CD4-positive, alpha-beta T cell treated with Interleukin-15 for 4 hours (primary cell): ENCODE measurements at places on chromosomes 3 and 15.

DNA sequence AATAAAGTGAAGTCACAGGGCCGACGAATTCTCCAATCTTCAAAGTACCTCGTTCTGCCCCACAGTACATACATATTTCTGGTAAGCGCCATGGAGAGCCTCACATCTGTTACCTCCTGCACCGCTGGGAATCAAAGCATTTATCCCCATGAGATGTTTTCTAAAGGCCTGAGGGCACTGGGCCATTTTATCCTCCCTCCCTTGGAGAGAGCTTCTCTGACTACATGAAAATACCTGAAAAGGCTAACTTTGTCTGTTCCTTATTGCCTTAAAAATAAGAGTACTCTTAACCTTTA lies 148.1 kb downstream of the RORA start:
- no peak for DNase-seq

GRCh38 chr3:185813691-185814215 lies 11.1 kb downstream of the IGF2BP2 start:
- no peak for DNase-seq

GRCh38 chr3:177776661-177777101 lies 579.4 kb upstream of the TBL1XR1 start:
- DNase-seq = no peak

GRCh38 chr3:56190771-56191305 lies 277.4 kb downstream of the ERC2 start:
- no peak for DNase-seq

DNA sequence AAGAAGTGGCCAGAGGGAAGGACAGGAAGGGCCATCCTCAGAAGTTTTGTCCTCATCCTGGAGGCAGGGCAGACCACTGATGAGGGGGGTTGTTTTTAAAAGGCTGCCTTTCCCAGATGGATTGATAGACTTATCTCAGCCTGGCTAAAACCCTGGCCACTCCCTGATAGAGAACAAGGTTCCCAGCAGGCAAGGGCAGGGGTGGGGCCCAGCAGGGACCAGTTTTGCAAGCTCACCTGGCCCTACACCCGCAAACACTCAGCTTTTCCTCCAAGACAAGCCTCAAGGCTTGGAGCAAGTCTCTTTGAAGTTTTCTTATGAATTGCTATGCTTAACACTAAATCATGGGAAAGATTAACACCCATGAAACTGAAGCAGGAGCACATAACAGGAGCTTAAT lies 9.1 kb downstream of the LIPC start:
- no peak for DNase-seq

DNA sequence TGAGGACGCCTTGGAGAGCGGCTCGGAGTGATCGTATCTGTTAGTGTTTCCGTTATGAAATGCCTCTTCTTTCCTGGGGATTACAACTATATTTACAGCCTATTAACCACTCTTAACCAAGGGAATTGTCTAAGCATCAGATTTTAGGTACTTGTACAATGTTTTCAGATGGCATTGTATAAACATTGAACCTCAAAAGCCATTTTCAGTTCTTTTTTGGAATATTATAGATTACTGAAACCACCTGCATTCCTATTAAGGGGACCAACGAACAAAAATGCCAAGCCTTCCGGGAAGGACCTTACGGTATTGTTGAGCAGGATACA lies 1.1 kb downstream of the NEO1 start:
- no peak for DNase-seq

DNA sequence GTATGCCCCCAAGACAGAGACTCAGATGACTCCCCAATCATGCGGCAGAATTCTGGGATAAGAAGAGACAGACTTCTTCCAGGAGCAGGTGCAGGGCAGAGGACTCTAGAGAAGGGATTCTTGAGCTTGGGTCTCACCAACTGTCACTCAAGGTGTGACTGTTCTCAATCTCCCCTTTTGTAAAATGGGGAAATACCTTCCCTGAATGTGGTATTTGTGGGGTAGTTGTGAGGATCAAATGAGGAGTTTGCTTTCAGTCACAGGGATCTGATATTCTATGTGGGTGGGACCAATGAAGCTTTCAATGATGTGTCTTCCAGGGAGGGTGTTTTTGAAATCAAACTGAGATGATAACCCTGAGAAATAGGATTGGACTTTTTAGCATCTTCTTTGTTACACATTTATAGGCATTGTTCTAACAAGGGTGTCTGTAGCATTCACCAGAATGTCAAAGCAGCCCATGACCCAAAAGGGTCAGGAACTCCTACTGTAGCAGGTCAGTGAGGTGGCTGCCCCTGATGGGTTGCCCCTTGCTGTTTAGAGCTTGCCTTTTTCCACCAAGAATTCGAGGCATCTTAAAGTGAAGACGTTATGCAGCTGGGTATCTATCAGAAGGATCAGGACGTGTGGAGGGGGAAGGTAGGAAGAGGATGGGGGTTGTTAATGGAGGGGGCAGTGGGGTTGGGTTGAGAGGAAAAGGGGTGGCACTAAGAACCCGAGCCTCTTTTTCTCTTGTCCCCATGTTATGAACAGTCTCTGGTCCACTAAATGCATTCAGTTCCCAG lies 28.8 kb downstream of the UMPS start:
- no peak for DNase-seq

GRCh38 chr3:115085197-115085865 lies 61.8 kb downstream of the ZBTB20 start:
- no peak for DNase-seq

GRCh38 chr3:112078125-112079083 lies 7.8 kb upstream of the C3orf52 start:
- DNase-seq = no peak

DNA sequence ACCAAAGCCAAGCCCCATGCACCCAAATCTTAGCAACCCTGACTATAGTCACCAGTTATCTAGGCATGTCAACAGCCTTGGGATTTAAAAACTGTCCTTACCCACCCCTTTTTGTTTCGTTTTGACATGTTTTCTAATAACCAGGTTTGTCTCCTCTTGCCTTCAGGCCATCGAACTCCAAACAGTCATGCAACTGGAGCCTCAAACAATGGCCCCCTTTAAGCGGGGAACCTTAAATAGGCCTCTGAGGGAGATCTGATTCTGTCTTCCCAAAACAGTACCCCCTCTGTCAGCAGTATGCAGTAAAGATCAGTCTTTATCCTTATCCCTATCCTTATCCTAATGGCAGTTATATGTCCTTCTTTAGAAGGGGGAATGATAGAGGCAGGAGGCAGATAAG lies 105.7 kb downstream of the DPH6 start:
- no peak for DNase-seq

GRCh38 chr3:67875338-67875737 lies 220.9 kb upstream of the SUCLG2 start:
- no peak for DNase-seq

DNA sequence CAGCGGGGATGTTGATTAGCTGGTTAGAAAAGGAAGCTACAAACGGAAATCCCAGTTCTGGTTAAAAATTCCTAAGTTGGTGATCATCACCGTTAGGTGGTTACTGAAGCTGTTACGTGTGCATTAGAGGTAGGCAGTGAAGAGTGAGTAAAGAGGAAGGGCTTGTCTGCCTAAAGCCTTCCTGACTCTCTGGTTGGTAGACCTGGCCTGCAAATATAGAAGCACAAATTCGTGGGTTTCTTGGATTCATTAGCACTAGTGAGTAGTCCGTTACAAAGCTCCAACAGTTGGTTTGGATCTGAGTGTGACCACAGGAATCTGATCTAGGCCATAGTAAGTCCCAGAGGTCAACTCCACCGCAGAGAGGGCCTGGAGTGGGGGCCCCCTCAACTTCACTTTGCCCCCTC lies 174.0 kb upstream of the TP63 start:
- no peak for DNase-seq

DNA sequence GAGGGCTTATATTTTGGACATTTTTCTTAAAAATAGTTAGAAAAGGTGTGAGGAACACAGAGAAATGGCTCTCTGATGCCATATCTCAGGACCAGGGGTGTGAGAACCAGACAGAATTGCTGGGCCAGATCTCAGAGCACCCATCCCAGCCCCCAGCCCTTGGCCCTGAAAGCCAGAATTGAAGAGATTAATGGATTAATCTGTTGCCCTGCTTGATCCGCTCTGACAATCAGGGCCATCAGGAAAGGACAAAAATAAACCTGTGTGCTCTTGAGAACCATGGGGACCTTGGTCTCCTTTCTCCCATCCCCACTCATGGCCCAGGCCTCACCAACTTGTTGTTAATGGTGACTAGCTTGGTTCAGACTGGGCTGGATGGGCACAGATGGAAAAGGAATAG lies 113.5 kb downstream of the CADPS start:
- no peak for DNase-seq

GRCh38 chr15:99537344-99537743 lies 28.4 kb upstream of the MEF2A start:
- no peak for DNase-seq

GRCh38 chr3:177904621-177905020 lies 631.6 kb upstream of the KCNMB2 start:
- DNase-seq = no peak

GRCh38 chr15:36951731-36952247 lies 148.6 kb downstream of the MEIS2 start:
- DNase-seq = no peak

GRCh38 chr3:169954142-169954756 lies 12.4 kb upstream of the SEC62 start:
- DNase-seq = no peak

GRCh38 chr3:106458952-106459351 lies 590.1 kb upstream of the CBLB start:
- DNase-seq = no peak

GRCh38 chr3:166580561-166580960 lies 743.3 kb upstream of the BCHE start:
- no peak for DNase-seq

DNA sequence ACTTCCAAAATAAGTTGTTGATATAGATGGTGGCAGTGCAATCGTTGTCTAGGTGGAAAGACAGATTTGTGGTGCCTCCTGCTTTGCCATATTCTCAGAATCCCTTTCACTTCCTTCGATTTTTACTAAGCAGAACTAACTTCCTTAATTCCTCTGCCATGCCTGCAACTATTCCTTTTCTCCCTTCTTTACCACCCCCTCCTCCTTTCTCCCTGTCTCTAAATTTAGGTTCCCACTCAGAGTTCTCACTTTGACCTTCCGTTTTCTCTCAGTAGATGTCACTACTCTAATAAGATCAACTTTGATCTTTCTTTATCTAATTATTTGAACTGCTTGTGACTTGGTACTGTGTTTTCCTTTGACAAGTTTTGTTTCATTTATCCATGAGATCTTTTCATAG lies 351.2 kb downstream of the LPP start:
- DNase-seq = no peak

DNA sequence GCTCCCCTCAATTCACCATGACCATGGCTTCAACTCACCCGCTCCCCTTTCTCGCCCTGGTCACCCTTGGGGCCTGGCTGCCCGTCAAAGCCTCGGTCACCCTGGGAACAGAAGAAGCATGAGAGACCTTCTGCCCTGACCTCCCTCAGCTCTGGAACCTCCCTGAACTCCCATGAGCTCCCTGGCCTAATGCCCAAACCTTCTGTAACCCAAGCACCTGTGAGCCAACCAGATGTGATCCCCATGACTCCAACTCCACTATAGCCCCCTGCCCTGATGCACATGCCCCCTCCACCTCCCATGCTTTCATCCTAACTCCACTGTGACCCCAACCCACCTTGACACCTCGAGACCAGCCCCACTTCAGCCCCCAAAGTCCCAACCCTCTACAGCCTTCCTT lies 3.5 kb upstream of the UCN2 start:
- DNase-seq = no peak

- no peak for DNase-seq
These were observed 1148.5 kb downstream of the IGSF11 start for GRCh38 chr3:117886147-117886546.

DNA sequence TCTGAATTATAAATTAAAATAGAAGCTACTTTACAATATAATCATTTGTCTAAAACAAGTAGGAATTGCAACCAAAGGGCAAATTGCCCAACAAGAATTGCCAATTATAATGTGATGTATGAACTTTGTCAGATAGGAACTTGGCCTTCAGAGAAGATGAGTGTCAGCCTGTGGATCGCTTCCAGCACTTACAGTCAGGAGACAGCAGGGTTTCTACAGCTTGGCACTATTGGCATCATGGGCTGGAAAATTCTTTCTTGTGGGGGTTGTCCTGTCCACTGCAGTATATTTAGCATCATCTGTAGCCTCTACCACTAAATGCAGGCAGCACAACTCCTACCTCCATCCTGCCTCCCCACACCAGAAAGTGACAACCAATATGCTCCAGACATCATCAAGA lies 48.1 kb upstream of the CRBN start:
- no peak for DNase-seq

DNA sequence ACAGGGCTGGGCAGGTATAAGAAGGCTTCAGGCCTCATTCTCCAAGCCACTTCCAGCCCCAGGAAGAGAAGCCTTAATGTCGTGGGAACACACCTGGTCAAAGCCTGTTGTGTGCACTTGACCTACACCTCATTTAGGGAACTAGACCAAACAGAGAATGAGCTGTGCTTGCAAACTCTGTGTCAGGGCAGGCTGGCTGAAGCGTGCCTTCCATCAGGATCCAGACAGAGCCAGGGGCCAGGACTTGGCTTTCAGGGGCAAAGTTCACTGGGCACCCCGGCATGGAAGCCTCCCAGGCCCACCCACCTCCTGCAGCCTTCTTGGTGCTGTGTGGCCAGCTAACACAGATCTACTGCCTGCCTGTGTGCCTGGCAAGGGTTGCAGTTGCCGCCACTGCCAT lies 11.5 kb downstream of the RBPMS2 start:
- no peak for DNase-seq

GRCh38 chr3:47406762-47407149 lies 25.9 kb downstream of the PTPN23 start:
- no peak for DNase-seq

DNA sequence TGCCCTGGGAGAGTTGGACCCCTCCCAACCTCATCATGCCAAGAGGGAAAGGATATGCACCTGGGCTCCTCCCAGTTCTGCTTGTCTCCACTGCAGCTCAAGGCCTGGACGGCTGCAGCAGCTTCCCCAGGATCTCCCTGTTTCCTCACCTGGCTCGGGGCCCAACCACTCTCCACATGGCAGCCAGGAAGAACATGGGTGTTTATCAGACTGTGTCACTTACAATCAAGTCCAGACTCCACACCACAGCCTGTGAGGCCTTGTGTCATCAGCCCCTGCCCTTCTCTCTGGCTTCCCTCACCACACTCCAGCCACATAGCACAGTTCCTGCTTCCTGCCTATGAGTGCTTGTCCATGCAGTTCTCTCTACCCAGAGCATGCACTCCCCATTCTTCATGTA lies 534.4 kb downstream of the EPHB1 start:
- DNase-seq = no peak

DNA sequence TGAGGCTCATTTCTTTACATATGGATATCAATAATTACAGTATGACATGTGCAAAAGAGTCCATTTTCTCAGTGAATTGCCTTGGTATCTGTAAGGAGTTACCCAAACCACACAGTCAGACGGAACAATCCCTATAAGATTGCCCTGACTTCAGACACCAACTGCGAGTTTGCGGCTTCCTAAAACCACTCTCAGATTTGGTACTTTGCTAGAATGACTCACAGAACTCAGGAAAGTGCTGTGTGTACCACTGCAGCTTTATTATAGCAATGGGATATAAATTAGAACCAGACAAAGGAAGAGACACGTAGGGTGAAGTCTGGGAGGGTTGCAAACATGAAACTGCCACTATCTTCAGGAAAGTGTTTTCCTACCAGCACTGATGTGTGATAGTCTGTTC lies 45.8 kb upstream of the ATP13A3 start:
- no peak for DNase-seq
